ENCODE measurements at places on chromosomes 16 and 17.
A peak's percentile ranks its signal among the peaks of the same experiment; 100 is the strongest.

- DNase-seq, result no peak
Measured at GRCh38 chr16:77761204-77761603, 27.2 kb upstream of the VAT1L start.

- no peak for DNase-seq
Measured at GRCh38 chr17:31371511-31372097, 19.9 kb upstream of the RAB11FIP4 start.

- DNase-seq, result peak; percentile 8
Measured at GRCh38 chr16:12228602-12229499, 252.3 kb downstream of the SNX29 start.

DNA sequence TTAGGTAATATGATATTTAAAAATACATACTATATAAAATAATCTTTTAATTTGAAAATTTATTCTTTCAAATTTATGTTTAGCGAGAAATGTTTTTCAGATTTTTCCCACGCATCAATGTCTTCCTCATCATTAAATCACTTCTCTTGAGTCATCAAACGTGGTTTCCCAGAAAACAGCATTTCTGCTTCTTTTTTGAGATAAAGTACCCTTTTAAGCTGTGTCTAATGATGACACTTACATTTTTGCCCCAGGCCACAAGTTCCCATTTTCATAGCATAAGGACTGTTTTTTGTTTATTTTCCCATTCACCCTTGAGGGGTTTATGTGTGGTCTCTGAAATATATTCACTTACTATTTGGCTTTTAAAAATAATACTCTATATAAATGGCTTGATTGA is 139.0 kb upstream of the HS3ST3A1 start:
- DNase-seq, result no peak

DNA sequence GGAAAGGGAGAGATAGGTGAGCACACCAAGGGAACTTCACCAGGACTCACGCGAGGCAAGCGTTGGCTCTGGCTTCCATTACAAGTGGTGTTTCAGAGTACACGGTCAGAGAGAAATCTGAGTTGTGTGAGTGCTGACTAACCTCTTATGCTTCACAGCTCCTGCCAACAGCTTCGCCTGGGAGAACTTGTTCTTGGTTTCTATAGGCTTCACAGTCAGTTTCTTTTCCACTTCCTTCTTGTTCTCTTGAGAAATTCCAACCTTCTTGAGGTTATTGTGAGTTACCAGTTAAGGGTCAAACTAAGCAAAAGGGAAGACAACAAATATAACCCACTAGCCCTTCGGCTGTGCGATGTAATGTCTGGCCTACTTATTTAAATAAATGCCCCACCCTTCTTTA is 18.9 kb downstream of the PSME3IP1 start:
- no peak for DNase-seq

- DNase-seq, result peak; percentile 36
Measured at GRCh38 chr17:45149669-45150664, 1.7 kb downstream of the HEXIM1 start.

GRCh38 chr16:58733248-58733670 is 857 bp downstream of the GOT2 start:
- DNase-seq, result no peak

DNA sequence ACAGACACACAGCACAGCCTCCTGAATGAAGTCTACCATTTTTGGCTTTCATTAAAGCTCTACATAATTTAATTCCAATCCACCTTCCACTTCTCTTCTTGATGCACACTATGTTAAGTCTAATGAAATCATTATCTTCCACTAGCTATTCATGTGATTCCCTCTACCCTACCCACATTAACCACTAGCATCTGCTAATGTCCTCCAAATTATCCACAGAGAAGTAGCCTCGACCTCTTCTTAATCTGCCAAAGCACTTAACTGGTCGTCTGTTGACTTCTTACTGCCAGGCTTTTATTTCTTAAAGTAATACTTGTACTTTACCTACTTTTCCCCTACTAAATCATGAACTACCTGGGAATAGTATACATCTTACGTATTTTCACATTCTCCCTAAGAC is 91.8 kb downstream of the NCOR1 start:
- DNase-seq, result no peak

GRCh38 chr17:4389079-4389478 is 22.6 kb upstream of the UBE2G1 start:
- no peak for DNase-seq

DNA sequence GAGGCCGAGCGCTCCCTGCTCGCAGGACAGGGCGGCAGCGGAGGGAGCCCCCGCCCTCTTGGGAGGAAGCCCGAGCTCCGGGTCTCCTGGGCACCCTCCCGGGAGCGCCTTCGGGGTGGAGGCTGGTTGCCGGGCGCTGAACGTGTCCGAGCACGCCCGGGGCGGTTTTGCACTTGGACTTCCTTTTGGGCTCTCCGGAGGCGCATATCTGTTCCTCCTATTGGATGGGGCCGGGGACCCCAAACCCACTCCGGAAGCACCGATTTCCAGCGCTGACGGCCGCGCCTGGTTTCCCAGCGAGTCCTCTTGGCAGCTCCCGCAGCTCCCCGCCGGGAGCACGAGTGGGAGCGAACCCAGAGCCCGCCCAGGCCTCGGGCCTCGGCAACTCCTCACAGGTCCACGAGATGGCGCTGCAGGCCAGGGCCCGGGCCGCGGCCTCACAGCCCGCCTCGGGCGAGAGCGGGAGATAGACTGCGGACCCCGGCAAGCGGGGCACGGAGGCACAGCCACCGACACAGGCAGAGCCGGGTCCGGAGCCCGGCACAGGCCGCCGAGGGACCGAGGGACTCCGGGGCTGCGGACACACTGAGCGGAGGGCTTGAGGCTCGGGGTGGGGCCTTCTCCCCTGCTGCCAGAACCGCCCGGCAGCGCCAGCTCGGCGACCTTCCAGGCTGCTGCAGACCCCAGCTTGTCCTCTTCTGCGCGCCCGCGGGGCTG is 12.7 kb downstream of the TBX2 start:
- DNase-seq, result peak; percentile 70

DNA sequence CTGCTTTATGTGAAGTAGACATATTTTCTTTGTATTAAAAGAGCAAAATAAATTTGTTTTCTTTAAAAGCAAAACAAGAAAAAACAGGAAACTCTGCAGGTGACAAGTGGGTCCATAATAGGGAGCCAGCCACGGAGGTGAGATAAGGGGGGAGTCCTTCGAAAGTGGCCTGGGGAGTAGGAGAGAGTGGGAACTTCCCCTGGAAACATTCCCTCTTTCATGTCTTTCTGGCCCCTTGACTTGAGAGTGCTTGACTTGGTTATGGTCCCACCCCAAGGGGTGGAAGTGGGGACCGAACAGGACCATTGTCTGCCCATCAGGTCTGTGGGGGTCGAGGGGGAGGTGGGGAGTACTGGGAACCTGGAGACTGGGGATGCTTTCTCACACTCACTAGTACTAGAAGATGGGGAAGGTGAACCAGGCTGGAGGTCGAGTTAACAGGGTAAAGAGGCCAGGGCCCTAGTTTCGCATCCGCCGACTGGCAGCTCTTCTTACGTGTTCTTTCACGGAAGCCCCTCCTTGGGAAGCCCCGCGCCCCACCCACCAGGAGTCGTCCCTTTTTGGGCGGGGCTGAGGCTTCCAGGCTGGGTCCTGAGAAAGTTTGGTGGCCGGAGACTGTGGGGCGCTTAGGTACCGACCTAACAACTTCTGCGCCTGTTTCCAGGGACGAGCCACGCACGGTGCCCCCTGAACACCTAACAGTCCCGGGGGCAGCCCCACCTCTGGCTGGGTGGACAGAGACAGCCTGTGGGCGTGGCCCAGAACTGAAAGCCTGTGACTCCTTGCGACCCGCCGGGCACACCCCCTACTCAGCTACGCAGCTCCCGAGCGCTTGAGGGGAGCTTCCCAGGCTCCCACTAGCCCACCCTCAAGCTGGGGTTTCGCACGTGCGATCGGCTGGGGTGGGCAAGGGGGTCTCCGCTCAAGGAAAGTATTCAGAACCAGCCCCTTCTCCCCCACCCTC is 790 bp downstream of the TRADD start:
- peak; percentile 60 for DNase-seq

DNA sequence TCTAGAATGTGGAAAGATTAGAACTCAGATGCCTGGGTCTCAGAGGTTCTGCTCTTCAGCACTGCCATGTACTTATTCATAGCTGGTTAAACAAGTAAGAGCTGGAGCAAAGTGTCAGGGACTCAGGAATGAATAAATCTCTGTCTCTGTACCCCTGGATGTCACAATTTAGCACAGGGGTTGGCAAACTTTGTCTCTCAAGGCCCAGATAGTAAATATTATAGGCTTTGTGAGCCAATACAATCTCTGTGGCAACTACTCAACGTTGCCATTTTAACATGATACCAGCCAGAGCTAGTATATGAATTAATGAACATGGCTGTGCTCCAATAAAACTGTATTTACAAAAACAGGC is 220.3 kb upstream of the MON1B start:
- no peak for DNase-seq

GRCh38 chr17:57487573-57487972 is 231.2 kb downstream of the MSI2 start:
- no peak for DNase-seq

DNA sequence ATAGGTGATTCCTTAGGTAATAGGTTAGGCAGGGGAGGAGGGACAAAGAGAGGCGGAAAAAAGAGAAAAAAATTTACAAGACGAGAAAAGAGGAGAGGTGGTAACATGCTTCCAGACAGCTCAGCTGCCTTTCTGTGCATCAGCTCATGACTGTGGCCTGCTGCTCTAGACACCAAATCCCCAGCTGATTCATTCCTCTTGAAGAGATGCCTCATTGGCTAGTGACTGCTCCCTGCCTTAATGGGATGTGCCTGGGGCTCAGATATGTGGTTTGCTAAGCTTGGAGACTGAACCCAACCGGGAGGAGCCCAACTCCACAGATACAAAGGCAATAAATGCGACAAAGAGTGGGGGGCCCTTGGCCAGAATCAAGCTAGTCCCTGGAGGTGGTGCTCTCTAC is 105.9 kb upstream of the FAM20A start:
- no peak for DNase-seq

DNA sequence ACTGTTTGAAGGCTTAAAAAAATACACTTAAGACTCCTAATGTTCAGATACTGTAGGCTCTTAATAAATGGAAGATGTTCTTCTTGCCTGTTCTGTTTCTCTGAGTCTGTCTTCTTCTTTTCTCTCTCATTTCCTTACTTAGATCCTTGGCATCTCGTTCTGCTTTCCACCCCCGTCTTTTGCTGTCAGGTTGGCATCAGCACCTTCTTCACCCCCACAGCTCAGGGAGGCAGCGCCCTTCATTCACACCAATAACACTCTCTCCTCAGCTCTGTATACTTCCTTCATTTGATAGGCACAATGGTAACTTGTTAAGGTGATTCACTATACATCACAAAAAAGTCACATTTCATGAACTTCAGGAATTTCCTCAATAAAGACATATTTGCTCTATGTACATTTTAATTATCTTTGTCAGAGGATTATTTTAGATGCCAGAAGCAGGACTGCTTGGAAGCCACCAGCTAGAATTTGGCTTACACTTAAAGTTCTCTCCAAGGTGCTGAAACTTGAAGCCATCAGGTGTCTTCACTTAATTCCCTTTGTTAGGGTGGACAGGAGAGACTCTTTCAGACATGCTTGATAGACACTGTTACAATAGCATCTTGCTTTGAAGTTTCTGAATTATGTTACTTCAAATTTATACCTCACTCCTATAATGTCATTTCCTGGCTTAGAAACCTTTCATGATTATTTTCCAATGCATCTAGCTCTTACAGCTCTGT is 670.1 kb upstream of the C16orf82 start:
- DNase-seq, result no peak

- DNase-seq, result no peak
Measured at GRCh38 chr16:68273896-68274295, 9.6 kb downstream of the SLC7A6 start.

- DNase-seq, result no peak
Measured at GRCh38 chr17:48523010-48523409, 7.8 kb downstream of the HOXB1 start.

DNA sequence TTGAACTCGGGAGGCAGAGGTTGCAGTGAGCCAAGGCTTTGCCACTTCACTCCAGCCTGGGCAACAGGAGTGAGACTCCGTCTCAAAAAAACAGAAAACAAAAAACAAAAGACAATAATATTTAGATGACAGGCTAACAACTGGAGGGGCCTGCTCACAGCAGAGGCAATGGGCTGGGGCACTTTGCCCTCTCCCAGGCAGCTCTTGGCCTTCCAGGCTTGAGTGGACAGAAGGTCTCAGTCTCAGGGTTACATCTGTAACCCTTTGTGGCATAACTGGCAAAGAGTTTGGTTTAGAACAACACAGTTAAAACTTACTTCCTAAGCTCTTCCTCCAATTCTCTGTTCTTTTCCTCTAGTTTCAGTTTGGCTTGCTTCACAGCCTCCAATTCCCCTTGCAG is 114.9 kb downstream of the SPAG9 start:
- no peak for DNase-seq

DNA sequence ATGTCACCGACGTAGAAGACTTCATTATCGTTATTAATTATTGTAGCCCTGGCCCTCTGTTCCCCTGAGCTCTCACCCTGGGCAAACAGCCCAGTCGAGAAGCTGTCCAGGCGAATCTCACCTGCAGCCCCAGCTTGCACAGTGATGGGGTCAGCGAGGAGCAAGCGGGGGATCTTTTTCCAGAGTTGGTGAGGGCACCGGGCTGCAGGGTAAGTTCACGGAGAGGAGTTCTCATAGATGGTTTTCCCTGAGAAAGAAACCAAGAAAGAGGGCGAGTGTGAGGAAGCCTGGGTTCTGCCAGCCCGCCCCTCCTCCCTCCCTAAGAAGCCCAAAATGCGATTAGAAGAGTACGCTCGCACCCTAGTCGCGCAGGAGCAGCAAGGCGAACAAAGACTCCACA is 436 bp downstream of the SPAG5 start:
- no peak for DNase-seq

- DNase-seq, result no peak
Measured at GRCh38 chr16:88759245-88759975, 25.6 kb downstream of the PIEZO1 start.

- no peak for DNase-seq
Measured at GRCh38 chr17:76262732-76263344, 2.3 kb upstream of the UBALD2 start.

DNA sequence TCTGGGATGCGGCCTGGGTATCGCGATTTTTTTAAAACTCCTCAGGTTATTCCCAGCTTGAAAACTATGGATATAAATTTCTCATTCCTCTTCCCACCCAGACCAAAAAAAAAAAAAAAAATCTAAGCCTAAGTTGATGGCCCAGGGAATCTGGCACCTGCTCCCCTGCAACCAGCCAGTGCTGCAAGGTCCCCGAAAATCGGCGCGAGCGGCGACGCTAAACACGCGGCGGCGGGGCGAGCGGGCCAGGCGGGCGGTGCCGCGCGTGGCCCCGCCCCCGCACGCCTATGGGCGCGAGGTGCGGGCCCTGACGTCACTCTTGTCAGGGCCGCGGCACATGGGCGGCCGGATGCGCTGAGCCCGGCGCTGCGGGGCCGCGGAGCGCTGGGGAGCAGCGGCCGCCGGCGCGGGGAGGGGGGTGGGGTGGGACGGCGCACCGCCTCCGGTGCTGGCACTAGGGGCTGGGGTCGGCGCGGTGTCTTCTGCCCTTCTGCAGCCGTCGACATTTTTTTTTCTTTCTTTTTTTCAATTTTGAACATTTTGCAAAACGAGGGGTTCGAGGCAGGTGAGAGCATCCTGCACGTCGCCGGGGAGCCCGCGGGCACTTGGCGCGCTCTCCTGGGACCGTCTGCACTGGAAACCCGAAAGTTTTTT is at the start of gene HLF:
TSS of gene HLF (plus strand) at position 316 of the 654 bp plus-strand sequence. CDS start 525 bp downstream, outside the sequence.
- peak; percentile 63 for DNase-seq

GRCh38 chr17:64635647-64636305 is 26.3 kb downstream of the SMURF2 start:
- no peak for DNase-seq
